Peyer's patch (tissue), 4 donors: ENCODE measurements at places on chromosomes 7 and 10.

DNA sequence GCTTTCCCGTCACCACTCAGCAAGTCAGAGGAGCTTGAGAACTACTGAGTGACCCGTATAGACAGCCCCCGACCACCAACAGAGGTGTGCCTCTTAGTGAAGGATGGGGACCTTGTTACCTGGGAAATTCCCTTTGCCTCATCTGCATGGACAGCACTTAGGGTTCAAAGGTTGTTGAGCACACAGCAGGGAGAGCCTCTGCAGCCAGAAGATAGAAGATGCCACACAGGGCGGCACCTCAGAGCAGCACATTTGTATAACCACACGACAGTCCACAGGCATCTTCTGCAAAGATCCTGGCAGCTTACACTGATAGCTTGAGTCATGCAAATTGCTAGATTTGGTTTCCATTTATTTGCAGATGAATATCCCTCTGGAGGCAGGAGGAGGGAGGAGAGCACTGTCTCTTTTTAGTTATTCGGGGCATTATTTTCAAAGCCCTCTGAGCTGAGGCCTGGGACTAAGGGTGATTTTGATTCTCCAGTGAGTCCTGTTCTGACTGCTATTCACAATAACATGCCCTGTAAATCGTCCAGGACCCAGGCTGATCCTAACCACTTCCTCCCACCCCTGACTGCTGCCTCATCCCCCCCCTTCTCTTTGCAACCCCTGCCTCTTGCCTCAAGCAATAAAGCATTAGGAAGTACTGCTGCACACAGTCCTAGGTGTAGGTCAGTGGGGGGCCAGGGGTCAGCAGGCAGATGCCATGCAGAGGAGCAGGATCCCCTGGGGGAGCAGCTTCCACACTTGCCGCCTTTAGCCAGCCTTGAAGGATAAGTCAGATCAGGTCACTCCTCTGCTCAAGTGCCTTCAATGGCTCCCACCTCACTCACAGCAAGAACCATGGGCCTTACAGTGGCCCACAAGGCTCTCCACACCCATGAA, 24.6 kb upstream of the INMT start:
- no peaks in the 10 kb centered on the region for H3K36me3 ChIP-seq
- H3K27me3 ChIP-seq: no peaks in the 10 kb centered on the region
- no peaks in the 10 kb centered on the region for H3K4me1 ChIP-seq
- peak overlapping the region; percentile 9 for H3K4me3 ChIP-seq
- H3K27ac ChIP-seq: peak overlapping the region; percentile 43

GRCh38 chr7:115635376-115635775, 395.2 kb downstream of the TFEC start:
- no peak for DNase-seq
- no peak overlapping the region for H3K27ac ChIP-seq
- no peaks in the 10 kb centered on the region for H3K27me3 ChIP-seq
- H3K4me3 ChIP-seq: no peak overlapping the region

DNA sequence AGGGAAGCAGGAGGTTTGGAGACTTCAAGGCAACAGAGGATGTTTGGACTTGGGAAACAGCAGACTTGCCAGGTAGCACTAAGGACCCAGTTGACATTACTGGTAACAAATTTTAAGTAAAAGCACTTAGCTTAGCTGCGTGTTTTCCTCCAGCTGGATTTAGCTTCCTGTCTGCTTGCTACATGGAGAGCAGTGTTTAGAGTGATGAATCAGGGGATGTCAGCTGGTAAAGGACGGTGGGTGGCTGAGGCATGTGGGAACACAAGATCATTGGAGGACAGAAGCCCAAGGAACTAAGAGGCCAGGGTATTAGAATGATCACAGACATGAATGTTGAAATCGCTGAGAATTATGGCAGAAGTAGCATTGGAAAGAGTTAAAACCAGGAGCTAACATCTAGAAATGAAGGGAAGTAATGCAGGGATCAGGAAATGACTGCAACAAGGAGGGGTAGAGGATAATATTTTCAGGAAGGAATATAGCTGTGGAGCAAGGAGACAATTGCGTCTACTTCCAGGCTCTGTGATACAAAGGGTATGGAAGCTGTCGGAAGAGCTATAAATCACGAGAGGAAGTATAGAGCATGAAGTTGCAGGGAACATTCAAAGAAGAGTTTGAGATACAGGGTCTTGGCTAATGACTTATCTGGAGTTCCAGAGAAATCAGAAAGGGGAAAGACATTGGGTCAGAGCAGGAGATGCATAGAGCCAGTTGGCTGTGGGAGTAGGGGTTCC, 34.4 kb downstream of the CALD1 start:
- no peaks in the 10 kb centered on the region for H3K4me1 ChIP-seq
- no peaks in the 10 kb centered on the region for H3K27me3 ChIP-seq
- no peak overlapping the region for H3K27ac ChIP-seq
- no peak for DNase-seq

DNA sequence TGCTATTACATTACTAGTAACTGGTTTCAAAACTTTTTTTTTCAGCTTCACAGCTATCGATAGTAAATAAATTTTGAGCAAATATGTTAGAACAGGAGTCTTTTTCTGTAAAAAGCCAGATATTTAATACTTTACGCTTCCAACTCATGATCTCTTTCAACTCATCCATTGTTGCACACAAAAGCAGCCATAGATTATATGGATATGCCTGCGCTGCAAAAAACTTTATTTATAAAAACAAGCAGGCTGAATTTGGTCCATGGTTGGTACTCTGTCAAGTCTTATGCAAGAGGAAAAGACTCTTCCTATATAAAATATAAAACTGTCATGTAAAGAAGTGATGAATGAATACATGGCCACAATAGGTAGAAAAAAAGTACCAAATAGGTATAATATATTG, 31.1 kb downstream of the WASL start:
- DNase-seq: no peak
- no peaks in the 10 kb centered on the region for H3K27me3 ChIP-seq
- no peaks in the 10 kb centered on the region for H3K36me3 ChIP-seq
- no peak overlapping the region for H3K27ac ChIP-seq
- peaks cover 14% of the 10 kb centered on the region for H3K4me1 ChIP-seq

- no peaks in the 10 kb centered on the region for H3K36me3 ChIP-seq
- H3K4me3 ChIP-seq: no peak overlapping the region
- H3K27ac ChIP-seq: no peak overlapping the region
- no peak for DNase-seq
- H3K4me1 ChIP-seq: no peaks in the 10 kb centered on the region
These were observed 140.7 kb downstream of the RTKN2 start for GRCh38 chr10:62127975-62128374.

GRCh38 chr7:28573651-28574301, 161.5 kb downstream of the CREB5 start:
- DNase-seq: no peak
- no peak overlapping the region for H3K4me3 ChIP-seq
- H3K36me3 ChIP-seq: no peaks in the 10 kb centered on the region
- no peak overlapping the region for H3K27ac ChIP-seq

GRCh38 chr7:120169996-120170783, 102.8 kb upstream of the KCND2 start:
- H3K4me3 ChIP-seq: no peak overlapping the region
- no peak for DNase-seq
- H3K27ac ChIP-seq: no peak overlapping the region
- no peaks in the 10 kb centered on the region for H3K36me3 ChIP-seq

GRCh38 chr7:31982962-31983361, 87.2 kb downstream of the PDE1C start:
- no peak overlapping the region for H3K4me3 ChIP-seq
- H3K27ac ChIP-seq: no peak overlapping the region
- H3K36me3 ChIP-seq: no peaks in the 10 kb centered on the region
- DNase-seq: no peak
- no peaks in the 10 kb centered on the region for H3K27me3 ChIP-seq
- no peaks in the 10 kb centered on the region for H3K4me1 ChIP-seq

DNA sequence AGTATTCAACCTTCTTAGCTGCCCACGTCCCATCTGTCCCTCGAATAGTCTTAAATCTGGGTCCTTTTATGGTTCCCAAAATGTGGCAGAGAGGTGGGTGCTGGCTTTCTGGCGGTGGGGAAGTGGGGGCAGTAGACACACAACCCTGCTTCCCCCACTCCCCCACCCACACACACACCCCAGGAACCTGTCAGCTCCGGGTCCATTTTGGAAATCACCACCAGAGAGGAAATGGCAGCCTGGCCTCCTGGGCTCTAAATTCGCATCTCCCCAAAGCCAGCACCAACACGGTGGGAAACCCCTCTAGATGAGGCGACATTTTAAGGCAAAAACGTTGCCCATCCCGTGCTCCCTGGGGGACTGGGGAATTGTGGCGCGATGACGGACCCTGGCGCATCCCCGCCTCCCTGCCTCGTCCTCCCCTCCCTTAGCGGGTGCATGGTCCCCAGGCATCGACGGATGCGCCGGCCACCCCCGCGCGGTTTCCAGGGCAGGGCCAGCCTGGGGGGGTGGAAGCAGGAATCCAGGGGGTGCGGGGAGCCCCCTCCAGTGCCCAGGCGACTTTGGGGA, 702 bp downstream of the TMEM130 start:
- no peaks in the 10 kb centered on the region for H3K36me3 ChIP-seq

- no peak overlapping the region for H3K27ac ChIP-seq
- no peaks in the 10 kb centered on the region for H3K36me3 ChIP-seq
- no peak overlapping the region for H3K4me3 ChIP-seq
- H3K4me1 ChIP-seq: no peaks in the 10 kb centered on the region
These were observed 1.8 kb upstream of the STEAP2 start for GRCh38 chr7:90209776-90210175.

GRCh38 chr10:16819026-16819425, 1.8 kb upstream of the RSU1 start:
- no peaks in the 10 kb centered on the region for H3K36me3 ChIP-seq
- no peak overlapping the region for H3K27ac ChIP-seq
- no peaks in the 10 kb centered on the region for H3K4me1 ChIP-seq

- DNase-seq: peak; percentile 28
- no peaks in the 10 kb centered on the region for H3K27me3 ChIP-seq
- H3K4me3 ChIP-seq: no peak overlapping the region
- H3K27ac ChIP-seq: no peak overlapping the region
These were observed 69.4 kb downstream of the PTPRE start for GRCh38 chr10:127976286-127976685.

DNA sequence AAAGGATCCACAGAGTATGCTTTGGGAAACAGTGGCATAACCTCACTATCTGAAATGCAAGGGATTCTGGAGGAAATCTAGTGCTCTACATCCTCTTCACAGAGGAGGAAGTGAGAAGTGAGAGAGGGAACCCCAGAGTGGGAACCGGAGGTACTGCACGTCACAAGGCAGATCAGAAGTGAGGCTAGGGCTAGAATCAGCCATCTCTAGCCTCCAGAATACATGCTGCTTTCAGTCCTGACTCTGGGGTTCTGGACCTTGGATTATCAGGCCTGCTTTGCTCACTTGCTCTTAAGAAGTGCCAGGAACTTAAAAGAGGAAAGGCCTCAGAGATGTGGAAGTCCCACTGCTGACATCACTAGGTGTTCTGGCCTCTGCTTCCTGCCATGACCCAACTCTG, 25.7 kb downstream of the ZNF503 start:
- H3K27ac ChIP-seq: no peak overlapping the region
- no peak overlapping the region for H3K4me3 ChIP-seq
- H3K4me1 ChIP-seq: no peaks in the 10 kb centered on the region
- no peaks in the 10 kb centered on the region for H3K27me3 ChIP-seq

- H3K4me1 ChIP-seq: no peaks in the 10 kb centered on the region
- H3K27me3 ChIP-seq: no peaks in the 10 kb centered on the region
- H3K27ac ChIP-seq: no peak overlapping the region
- no peak for DNase-seq
These were observed 65.2 kb downstream of the CUBN start for GRCh38 chr10:17064435-17064834.

- no peaks in the 10 kb centered on the region for H3K27me3 ChIP-seq
- DNase-seq: no peak
- no peaks in the 10 kb centered on the region for H3K4me1 ChIP-seq
- H3K4me3 ChIP-seq: no peak overlapping the region
- H3K27ac ChIP-seq: no peak overlapping the region
- H3K36me3 ChIP-seq: no peaks in the 10 kb centered on the region
These were observed 69.3 kb downstream of the ADRA2A start for GRCh38 chr10:111146025-111146640.

- no peak overlapping the region for H3K4me3 ChIP-seq
- no peak for DNase-seq
- peaks cover 13% of the 10 kb centered on the region for H3K4me1 ChIP-seq
- H3K36me3 ChIP-seq: no peaks in the 10 kb centered on the region
- H3K27ac ChIP-seq: no peak overlapping the region
- H3K27me3 ChIP-seq: no peaks in the 10 kb centered on the region
These were observed 37.7 kb downstream of the LRMDA start for GRCh38 chr10:75469006-75469616.

- no peaks in the 10 kb centered on the region for H3K4me1 ChIP-seq
- no peak for DNase-seq
- no peak overlapping the region for H3K27ac ChIP-seq
- no peak overlapping the region for H3K4me3 ChIP-seq
- no peaks in the 10 kb centered on the region for H3K36me3 ChIP-seq
- no peaks in the 10 kb centered on the region for H3K27me3 ChIP-seq
These were observed 124.2 kb downstream of the ABCA13 start for GRCh38 chr7:48295296-48295971.

- H3K4me1 ChIP-seq: no peaks in the 10 kb centered on the region
- no peak overlapping the region for H3K27ac ChIP-seq
- no peaks in the 10 kb centered on the region for H3K27me3 ChIP-seq
- DNase-seq: no peak
- H3K4me3 ChIP-seq: no peak overlapping the region
- H3K36me3 ChIP-seq: no peaks in the 10 kb centered on the region
These were observed 813.4 kb downstream of the ANKRD7 start for GRCh38 chr7:119037941-119038340.

DNA sequence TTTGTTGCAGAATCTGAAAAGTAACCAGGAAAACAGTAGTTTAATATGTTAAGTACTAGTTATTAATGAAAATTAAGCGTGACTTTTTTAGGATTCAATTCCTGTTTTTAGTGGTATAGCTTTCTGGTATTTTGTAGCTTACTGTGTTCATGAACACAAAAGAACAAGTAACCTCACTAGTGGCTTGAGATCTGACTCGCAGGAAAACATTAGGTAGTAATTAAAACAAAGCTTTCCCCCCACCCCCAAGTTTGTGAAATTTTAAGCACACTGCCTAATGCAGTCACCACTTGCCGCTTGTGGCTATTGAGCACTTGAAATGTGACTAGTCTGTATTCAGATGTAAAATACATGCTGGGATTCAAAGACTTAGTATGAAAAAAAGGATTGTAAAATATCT, 102.5 kb upstream of the RPA3 start:
- no peak for DNase-seq
- no peaks in the 10 kb centered on the region for H3K4me1 ChIP-seq
- no peak overlapping the region for H3K4me3 ChIP-seq

- no peaks in the 10 kb centered on the region for H3K27me3 ChIP-seq
- H3K36me3 ChIP-seq: no peaks in the 10 kb centered on the region
- DNase-seq: no peak
- no peak overlapping the region for H3K4me3 ChIP-seq
- H3K27ac ChIP-seq: no peak overlapping the region
- H3K4me1 ChIP-seq: no peaks in the 10 kb centered on the region
These were observed 166.0 kb upstream of the WDR11 start for GRCh38 chr10:120685136-120685535.

- H3K27ac ChIP-seq: no peak overlapping the region
- no peak overlapping the region for H3K4me3 ChIP-seq
- H3K4me1 ChIP-seq: peaks cover 27% of the 10 kb centered on the region
- no peak for DNase-seq
These were observed 111.6 kb downstream of the FAM53B start for GRCh38 chr10:124632566-124632965.
